Osteoblast (primary cell): ENCODE measurements at places on chromosomes 1 and 21. TPM values are rescaled to one million over a fixed set of nuclear protein-coding genes. Genes with fewer than 3 reads are reported as not detected.
A peak's percentile ranks its signal among the peaks of the same experiment; 100 is the strongest.

DNA sequence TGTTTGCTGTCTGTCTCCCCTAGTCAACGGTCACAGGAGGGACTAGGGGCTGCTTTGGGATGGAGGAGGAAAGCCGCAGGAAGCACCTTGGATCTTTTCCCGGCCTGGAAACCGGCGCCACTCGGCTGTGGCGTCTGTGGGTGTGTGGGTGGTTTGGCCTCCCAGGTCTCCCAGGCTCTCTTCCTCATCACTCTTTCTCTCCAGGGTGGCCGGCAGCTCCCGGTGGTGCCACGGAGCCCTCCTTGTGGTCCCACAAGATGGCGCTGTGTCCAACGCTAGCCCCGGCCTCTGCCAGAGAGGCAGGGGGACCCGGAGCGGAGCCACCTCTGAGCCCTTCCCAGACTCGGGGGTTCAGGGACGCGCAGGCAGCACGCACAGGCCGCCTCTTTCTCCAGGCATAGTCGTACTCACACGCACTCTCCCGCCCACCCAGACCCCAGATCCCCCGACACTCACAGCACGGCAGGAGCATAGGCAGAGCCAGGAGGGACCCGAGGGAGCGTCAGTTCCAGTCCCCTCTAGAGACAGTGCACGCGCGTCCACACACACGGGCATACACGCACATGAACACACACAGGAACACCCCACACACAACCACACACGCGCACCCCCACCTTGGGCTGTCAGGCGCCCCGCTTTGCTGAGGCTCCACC lies 31.2 kb downstream of the CDCP2 start:
- DNase-seq = peak; percentile 98

MYOC gene
- total RNA-seq = not detected in 2 replicates

DNA sequence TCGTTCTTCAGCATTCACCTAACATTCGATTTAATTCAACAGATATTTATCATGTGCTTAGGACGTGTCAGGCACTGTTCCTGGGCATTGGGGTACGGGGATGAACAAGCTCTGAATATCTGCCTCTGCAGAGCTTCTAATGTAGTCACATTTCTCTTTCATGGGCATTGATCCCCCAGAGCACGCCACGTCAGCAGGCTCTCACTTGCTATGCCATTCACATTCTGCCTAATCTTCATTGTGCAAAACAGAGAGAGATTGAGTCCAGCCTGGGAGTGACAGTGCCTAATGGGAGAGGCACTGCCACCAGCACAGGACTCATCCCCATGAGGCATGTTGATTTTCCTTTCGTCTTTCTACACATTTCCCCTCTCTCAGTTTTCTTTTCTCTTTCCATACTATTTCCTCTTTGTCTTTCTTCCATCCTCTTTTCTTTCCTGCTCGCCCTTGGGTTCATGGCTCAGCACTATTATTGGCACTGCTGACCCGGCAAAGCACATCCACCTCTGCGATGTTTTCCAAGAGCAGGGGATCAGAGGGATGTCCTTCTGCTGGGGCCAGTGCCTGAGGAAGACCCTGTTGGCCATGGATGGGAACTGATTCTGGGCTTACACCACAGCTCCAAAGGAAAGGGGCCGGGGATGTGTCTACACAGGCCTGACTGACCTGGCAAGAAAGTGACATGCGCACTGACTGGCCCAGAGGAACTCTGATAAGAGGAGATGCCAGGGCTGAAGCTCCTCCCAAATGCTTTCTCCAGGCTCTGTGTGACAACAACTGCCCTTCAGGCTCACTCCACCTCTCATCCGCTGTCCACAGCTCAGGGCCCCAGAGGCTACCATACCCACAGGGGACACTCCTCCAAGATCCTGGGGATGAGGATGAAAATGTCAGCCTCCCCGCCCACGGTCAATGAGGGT lies 195.9 kb downstream of the TOMM20 start:
- peak; percentile 86 for DNase-seq

DNA sequence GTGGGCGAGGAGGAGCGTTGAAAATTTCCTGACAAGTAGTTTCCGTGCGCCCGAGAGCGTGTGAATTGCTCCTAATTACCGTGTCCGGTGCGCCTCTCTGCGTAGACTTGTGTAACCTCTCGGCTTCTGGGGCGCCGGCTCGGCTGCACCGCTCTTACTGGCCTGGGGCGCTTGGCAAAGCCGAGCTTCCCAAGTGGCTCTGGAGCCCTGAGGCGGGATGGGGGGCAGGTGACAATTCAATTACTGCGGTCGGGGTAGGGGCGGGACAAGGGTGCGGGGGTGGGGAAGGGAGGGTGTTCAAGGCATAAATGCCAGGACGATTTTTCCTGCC lies 392 bp upstream of the DMRTA2 start:
- peak; percentile 94 for DNase-seq

GPR52 gene
- 1.4 and 2.4 TPM in 2 replicates for total RNA-seq
